ENCODE measurements at places on chromosomes 3 and 15.

GRCh38 chr3:34858067-34858660 lies 781.2 kb upstream of the ARPP21 start:
- no peak for DNase-seq

GRCh38 chr3:119413603-119414280 lies 49.7 kb downstream of the TMEM39A start:
- DNase-seq: no peak

GRCh38 chr15:99433757-99434450 lies 131.9 kb upstream of the MEF2A start:
- no peak for DNase-seq

GRCh38 chr15:37903919-37904625 lies 30.4 kb upstream of the TMCO5A start:
- no peak for DNase-seq

DNA sequence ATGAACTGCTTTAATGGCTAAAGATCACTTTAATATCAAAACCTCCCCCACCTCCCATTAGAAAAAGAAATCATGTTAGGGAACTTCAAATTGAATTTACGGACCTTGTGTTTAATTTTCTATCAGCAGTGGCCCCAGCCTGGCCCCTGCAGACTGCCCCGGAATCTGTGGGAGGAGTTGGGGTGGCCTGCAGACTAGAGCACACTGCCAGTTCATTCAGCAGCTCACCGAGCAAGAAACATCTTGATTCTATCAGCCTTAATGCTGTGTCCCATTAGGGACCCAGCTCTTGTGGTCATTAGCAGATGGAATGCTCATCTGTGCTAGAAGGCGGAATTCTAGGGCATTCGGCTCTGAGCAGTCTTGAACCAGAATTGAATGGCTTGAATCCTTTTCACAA lies 54.2 kb downstream of the FLNB start:
- no peak for DNase-seq

DNA sequence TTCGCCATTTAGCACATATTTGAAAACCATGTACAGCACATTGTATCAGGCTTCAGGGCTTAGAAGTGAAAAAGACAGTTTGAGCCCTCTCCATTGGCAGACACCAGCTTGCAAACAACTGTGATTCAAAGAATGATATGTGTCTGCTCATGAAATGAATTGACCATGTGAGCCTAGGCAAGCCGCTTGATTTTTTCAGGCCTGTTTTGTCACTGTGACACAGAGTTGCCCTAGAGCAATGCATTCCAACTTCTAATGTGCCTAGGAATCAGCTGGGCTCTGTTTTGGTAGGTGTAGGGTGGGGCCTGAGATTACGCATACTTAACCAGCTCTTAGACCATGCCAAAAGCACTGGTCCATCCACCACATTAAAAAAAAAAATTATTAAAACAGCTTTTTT lies 53.0 kb downstream of the ATP2C1 start:
- DNase-seq: no peak

GRCh38 chr3:175392653-175393052 lies 533.5 kb downstream of the NAALADL2 start:
- DNase-seq: no peak

DNA sequence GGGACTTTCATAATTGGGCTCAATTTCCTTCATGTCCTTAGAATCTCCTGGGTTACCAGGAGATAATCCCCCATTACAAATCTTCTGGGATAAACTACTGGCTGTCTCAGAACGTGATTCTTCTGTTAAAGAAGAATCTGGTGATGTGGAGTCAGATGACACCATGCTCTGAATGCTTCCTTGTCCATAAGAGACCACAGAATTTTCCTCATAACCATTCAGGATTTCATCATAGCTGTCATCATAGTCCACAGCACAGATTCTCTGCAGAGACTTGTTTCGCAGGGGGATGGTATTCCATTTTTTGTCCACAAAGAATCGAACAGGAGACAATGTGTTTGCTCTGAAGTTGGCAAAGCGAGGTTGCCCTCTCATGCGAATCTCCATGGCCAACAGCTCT lies 109.8 kb upstream of the TSPAN3 start:
- DNase-seq: no peak

- DNase-seq: no peak
Observed at GRCh38 chr3:64505419-64505818, 182.4 kb downstream of the ADAMTS9 start.

DNA sequence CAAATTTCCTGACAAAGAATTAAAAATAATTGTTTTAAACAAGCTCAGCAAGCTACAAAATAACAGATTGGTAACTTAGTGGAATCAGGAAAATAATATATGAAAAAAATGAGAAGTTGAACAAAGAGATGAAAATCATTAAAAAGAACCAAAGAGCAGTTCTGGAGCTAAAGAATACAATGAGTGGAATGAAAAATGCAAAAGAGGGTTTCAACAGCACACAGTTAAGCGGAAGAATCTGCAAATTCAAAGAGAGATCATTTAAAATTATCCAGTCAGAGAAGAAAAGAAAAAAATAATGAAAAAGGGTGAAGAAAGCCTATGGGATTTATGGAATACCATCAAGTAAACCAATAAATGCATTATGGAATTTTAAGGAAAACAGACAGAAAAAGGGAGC lies 6.2 kb upstream of the GABRR3 start:
- no peak for DNase-seq

DNA sequence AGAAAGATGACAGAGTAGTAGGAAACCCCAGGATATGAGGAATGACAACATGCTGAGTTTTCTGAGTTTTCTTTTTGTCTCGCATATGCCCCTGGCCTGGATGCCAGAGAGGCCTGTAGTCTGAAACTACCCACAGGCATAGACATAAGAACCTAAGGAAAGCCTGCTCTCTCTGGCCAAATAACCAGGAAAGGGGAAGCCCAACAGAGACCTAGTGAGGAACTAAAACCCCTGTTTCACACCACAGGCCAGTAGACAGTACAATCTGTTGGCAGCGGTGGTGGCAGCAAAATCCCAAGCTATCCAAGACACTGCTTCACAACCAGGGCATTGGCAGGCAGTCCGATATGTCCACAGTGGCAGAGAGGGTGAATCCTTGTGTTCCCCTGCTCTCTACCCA lies 55.0 kb upstream of the DCP1A start:
- DNase-seq: no peak

GRCh38 chr3:184334470-184335158 lies 2.8 kb upstream of the FAM131A start:
- DNase-seq: no peak

DNA sequence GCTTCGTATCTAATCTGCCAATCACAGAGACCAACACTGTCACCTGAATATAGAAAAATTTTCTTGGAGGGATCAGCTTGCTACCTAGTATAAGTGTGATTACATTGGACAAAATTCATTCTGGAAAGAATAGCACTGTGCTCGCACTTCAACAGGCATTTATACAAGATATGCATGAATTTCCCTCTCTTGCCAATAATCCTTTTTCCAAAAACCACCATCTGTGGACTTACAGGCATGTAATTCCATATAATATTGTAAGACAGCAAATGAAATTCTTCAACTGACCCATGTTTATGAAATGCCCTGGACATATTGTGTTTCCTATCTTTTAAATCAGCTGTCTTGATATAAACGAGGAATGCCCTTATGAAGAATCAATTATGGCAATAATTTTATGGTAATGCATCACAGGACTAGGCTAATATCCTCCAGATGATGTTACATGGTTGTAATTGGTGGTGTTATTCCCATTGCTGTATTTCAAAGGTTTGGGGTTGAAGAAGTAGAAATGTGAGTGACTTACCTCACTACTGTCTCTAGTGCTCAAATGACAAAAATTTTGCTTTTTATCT lies 861.4 kb upstream of the NECTIN3 start:
- no peak for DNase-seq
